ELR (cell line): ENCODE measurements at places on chromosomes 16 and 17.

DNA sequence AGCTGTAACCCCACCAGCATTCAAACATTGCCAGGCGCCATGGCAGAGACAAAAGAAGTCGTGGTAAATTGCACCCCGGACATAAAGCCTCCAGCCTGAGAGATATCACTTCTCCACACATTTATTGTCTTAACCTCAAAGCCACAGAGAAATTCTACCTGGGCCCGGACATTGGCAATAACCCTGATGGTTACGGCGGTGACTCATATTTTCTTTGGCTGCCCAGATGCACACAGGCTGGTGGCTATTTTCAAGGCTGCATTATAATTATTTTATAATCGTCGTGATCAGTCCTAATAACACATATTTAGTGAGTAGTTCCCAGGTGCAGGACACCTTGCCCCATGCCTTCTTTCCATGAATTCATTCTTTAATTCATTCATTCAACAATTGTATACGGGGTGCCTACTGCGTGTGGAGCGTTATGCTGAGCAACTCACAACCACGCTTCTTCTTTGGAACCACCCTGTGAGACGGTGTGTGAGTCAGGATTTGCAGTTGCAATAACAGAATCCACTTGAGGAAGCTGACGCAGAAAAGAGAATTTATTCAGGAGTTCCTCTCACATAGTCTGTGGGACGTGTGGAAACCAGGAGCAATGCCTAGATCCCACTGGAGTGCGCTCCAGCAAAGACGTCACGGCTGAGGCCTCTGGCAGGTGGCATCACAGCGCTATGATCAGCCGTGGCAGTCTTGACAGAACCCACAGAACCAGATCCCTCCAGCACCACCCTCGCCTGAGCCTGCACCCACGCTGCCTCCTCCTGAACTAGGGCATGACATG is 245.7 kb downstream of the FOXL1 start:
- DNase-seq = peak; percentile 87

GRCh38 chr16:3881499-3881990 is 1.0 kb upstream of the CREBBP start:
- DNase-seq = no peak

DNA sequence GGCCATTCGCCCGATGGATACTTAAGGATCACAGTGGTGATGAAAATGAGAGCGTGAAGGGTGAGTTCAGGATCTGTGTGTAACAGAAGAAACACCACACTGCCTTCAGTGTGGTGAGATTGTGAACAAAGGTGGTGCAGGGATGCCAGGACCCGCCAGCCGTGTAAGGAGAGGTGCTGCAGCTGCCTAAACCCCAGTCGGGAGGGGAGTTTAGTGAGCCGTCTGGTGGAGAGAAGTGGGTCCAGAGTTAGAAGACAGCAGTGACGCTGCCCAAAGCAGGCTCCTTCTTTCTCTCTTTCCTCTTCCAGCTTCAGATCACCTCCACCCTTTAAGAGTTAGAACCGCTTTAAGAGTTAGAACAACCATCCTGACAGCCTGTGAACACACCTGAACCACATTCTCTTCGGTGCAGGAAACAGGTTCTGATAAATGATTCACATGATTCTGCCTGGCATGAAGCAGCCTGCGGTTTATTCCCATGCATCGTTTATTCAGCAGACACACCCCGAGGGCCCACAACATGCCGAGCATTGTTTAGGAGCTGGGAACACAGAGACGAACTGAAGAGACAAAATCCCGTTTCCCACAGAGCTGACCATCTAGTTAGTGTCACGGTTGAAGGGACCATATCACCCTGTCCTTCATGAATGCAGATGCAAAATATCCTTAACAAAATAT is 84.0 kb upstream of the DNAH17 start:
- DNase-seq = peak; percentile 66

GRCh38 chr16:17770104-17770503 is 299.3 kb upstream of the XYLT1 start:
- no peak for DNase-seq

DNA sequence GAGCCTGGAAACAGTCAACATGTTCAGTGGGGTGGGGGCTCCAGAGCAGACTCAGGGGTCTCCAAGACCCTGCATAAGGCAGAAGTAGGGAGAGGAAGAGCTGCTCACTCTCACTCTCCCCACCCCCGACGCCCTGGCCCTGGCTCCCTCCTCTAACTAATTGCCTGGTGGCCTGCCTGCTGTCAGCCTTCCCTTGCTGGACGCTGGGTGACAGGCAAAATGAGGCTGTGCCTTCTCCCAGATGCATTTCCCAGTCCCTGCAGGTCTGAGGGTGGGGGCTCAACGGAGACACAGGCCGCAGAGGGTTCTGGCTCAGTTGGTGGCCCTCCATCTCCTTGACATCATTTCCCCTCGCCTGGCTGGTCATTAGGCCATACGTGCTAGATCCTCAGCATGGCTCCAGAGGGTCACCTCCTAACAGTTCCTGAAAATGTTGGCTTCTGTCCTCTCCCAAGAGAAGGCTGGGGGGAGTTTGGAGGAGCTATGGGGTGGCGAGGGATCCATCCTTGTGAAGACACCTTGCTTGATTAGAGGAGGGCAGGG is 1.4 kb downstream of the FMNL1 start:
- DNase-seq = no peak

DNA sequence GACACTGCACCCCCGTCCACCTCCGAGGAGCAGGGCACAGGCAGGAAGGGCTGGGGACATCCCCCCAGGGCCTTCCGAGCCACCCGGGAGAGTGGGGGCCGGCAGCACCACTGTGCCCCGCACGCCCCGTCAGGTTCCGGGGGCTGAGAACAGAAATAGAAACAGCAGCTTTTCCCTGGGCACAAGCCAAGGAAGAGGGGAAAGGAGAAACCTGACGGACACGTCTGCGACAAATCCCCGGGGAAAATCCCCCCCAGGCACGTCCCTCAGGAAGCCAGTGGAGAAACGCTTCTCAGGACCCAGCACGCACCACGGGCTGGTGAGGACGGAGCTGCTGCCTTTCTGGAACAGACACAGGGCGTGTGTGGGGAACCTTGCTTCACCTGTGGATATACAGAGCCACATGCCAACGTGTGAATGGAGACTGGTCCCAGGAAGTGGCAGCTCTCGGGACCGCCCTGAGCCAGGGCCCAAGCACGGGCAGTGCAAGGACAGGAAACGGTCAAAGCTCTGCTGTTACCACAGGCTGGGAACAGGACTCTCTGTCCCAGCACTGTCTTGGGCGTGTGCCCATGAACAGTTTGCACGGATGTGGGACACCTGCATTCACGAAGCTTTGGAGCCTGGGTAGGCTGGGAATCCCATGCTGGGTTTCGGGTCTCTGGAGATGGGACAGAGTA is 1.2 kb upstream of the TMEM204 start:
- no peak for DNase-seq

- peak; percentile 61 for DNase-seq
These were observed 77.7 kb downstream of the MRM3 start for GRCh38 chr17:859824-860195.

DNA sequence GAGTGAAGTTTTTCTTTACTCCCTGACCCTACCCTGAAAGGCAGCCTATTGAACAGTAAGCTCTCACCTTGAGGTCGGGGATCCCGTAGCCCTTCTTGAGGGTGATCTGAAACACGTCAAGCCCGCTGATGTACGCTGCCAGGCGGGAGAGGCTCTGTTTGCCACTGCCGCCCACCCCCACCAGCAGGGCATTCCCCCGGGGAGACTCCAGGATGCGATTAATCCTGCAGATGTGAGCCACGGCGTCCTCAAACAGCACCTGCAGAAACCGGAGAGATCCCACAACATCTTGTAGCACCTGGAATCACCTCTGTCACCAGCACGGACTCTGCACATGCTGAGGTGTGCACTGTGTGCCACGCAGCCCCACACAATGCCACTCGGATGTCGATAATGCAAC is 96.8 kb downstream of the PGS1 start:
- DNase-seq = no peak

- DNase-seq = no peak
These were observed 17.0 kb downstream of the ITGA3 start for GRCh38 chr17:50072925-50073324.

DNA sequence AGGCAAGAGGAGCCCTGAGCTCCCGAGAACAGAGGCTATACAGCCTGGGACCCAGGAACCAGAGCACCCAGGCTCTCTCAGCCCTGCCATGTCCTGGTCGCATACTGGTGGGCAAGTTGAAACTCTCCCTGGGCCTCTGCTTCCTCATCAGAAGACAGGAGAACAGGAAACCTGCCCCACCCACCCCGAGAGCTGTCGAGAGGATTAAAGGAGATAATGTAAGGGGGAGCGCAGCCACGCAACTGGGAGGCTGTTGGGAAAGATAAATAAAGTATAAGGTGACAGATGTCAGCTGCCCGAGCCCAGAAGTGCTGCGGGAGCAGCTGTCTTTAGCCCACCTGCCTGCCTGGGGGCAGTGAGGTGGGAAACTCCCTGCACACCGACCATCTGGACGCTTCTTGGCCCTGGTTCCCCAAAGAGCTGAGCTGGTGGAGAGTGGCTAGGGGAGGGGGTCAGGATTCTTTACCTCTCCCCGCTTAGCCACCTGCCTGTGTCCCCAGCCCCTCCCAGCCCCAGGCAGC is 6.8 kb downstream of the KIF19 start:
- no peak for DNase-seq

DNA sequence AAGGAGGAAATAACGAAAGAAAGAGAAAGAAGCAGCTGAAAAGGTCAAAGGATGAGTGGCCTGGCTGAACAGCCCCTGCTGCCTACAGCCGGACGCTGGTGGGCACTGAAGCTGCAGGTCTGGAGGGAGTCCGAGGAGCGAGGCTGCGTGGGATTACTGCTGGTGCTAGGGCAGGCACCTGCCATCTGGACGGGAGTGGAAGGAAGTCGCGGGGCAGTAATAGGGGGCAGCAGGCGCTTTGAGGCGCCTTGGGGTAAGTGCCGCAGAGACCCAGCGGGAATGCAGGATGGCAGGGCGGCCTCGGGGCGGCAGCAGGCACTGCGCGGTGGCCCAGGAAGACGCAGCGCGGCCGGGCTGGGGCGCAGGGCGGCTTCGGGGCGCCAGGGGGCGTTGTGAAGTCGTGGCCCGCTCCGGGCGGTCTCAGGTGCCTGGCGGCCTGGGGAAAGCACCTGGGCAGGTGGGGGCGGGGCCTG is 303 bp upstream of the SCNN1G start:
- peak; percentile 41 for DNase-seq

DNA sequence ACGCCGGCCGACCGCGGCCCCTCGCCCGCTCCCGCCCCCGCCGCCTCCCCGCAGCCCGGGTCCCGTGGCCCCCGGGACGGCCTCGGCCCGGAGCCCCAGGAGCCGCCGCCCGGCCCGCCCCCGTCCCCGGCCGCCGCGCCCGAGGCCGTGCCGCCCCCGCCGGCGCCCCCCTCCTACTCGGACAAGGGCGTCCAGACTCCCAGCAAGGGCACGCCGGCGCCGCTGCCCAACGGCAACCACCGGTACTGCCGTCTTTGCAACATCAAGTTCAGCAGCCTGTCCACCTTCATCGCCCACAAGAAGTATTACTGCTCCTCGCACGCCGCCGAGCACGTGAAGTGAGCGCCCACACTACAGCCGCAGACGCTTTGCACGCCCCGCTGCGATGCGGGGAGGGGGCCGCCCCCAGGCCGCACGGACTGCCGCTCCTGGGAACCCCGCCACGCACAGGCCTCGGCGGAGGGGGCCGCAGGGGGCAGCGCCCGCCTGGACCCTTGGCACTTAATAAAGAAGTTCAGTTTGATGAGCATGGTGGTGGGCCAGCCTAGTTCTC is 35.5 kb upstream of the ZC3H18 start:
- DNase-seq = peak; percentile 51

GRCh38 chr17:18991531-18992315 is 12.8 kb downstream of the FAM83G start:
- no peak for DNase-seq

GRCh38 chr16:53511084-53511402 is 8.0 kb upstream of the AKTIP start:
- no peak for DNase-seq

GRCh38 chr17:17381446-17382064 is 78.4 kb downstream of the NT5M start:
- DNase-seq = no peak

DNA sequence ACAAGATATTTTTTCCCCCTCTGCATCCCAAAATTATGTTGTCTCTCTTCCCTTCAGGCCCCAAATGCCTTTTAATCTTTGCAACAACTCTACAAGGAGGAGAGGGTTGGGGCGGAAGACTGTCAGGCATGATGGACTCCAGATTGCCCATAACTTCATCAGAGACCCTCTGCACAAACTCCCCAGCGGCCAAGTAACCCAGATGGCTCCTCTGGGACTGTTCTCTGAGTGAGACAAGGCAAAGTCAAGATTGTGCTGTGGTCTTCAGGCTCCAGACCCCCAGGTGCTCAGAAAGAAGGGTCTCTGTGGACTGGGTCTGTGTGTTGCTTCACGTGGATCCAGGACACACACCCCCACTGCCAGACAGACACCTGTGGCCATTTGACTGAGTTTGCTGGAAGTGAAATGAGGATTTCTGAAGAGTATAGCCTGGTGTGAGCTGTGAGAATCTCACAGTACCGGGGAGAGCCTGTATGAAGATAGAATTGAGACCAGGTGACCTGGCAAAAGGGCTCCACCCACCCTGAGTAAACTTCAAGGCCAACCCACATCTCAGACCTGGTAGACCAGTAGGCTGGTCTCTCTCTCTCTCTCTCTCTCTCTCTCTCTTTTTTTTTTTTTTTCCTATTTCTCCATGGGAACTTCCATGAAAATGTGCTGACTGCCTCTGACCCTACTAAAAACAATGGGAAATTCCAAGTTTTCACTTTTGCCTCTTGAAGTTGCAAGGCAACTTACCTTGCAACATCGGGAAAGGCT is 354.1 kb downstream of the SOX9 start:
- DNase-seq = no peak

- DNase-seq = peak; percentile 29
These were observed 7.2 kb downstream of the OMG start for GRCh38 chr17:31289790-31290189.

DNA sequence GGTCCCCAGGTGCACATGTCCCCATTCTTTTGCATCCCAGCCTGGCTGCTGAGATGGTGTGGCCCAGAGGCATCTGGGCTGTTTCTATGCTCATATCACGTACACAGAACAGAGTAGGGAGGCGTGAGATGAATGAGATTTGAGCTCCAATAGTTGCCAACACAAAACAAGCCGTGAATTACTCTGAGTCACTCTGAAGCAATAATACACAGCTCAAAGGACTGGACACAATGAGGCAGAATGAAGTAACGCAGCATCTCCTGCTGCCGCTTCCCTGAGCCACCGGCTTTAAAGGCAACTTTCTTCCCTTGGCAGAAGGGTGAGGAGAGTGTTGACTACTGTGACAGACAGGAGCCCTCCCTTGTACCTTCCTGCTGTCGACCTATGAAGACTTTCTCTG is 33.9 kb upstream of the CLEC18B start:
- DNase-seq = peak; percentile 64
